Heart left ventricle (tissue), 16 donors: ENCODE measurements at places on chromosomes 4 and X. TPM values are rescaled to one million over a fixed set of nuclear protein-coding genes. Genes with fewer than 3 reads are reported as not detected.

Gene TAF7L
- 0.04 TPM for polyA plus RNA-seq

Gene CCKAR
- not detected for polyA plus RNA-seq

Gene PLAC8
- 0.38 TPM for polyA plus RNA-seq

Gene HSFX3
- polyA plus RNA-seq: 0.23 TPM

Gene ARMCX4
- polyA plus RNA-seq: 21.1 TPM

Gene FDCSP
- polyA plus RNA-seq: not detected

GRCh38 chr4:162682651-162683050 lies 484.0 kb downstream of the NAF1 start:
- DNase-seq: no peak

DNA sequence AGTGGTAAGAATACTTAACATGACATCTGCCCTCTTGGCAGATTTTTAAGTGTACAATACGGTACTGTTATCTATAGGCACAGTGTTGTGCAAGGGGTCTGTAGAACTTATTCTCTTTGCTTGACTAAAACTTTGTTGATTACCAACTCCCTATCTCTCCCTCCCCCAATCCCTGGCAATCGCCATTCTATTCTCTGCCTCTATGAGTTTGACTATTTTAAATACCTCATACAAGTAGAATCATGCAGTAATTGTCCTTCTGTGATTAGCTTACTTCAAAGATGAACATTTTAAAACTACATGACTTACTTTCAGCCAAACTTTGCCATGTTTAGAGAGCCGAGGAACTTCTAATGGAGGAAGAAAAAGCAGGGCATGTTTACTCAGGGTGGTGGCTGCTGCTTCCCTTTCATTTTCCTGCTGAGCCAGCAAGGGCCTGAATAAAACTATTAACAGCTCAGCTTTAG lies 62.4 kb downstream of the APOO start:
- DNase-seq: no peak

- DNase-seq: no peak
Observed at GRCh38 chr4:94298725-94299252, 43.8 kb downstream of the HPGDS start.

GRCh38 chrX:45807572-45808425 lies 607.1 kb upstream of the DIPK2B start:
- DNase-seq: no peak

GRCh38 chr4:127579821-127580220 lies 52.9 kb upstream of the INTU start:
- DNase-seq: no peak
